ENCODE measurements at places on chromosomes 3 and 15.

GRCh38 chr15:60389261-60390077 is 8.3 kb downstream of the ANXA2 start:
- no peak for DNase-seq

DNA sequence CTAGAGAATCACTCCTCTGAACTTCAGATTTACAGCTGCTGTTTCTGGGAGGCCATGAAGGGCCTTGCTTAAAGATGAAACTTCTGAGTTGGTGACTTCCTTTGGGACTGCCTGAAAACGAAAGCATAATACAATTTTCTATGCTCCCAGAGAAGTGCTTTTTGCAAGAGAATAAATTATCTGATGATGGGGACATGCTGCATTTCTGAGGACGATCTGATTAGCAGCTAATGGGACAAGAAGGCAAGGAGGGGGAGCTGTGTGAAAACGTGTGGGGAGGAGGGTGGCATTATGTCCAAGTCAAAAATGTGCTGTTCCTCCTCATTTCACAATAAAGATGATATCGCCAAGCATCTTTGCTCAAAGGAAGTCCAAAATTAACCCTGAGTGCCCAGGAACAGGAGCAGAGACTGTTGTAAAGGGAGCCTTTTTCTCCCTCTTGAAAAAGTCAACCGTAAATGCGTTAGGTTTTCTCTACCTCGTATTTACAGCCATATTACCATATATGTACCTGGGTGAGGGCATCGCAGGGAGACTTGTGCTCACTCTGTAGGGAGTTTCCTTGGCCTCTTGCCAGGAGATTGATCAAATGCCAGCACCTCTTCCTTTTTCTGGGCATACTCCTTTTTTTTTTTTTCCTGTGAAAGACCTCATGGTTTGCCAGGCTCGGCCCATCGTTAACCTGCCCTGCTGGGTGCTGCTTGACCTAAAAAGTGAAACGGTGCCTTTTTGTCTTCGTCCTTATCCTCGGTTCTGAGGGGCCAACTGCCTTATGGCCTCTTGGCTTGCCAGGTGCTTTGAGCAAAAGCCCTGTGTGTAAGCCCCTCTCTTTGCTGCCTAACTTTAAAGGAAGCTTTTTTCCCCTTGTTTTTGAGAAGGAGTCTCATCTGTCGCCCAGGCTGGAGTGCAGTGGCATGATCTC is 11.5 kb downstream of the ITPR1 start:
- DNase-seq, result peak; percentile 71

GRCh38 chr3:17808994-17809393 is 66.6 kb upstream of the TBC1D5 start:
- no peak for DNase-seq

DNA sequence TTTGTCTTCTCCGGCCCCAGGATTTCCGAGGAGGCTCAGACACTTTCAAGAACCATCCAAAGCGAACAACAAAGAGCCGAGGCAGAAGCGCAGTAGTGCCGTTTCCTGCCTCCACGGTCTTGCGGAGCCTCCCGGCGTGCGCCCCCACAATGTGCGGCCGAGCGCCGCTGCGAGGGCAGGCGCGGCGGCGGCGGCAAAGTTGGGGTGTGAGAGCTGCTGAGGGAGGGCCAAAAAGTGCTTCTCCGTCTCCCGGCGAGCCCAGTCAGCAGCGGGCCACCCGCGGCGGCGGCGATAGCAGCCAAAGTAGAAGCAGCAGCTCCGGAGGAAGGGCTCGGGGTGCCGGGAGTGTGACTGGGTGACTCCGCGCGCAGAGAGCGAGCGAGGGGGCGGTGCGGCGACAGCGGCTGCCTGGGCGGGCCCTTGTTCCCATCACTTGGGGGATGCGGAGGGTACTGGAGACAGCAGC is 749.1 kb downstream of the ROBO1 start:
- peak; percentile 22 for DNase-seq

- DNase-seq, result no peak
Measured at GRCh38 chr3:151275091-151275490, 3.3 kb downstream of the P2RY14 start.

DNA sequence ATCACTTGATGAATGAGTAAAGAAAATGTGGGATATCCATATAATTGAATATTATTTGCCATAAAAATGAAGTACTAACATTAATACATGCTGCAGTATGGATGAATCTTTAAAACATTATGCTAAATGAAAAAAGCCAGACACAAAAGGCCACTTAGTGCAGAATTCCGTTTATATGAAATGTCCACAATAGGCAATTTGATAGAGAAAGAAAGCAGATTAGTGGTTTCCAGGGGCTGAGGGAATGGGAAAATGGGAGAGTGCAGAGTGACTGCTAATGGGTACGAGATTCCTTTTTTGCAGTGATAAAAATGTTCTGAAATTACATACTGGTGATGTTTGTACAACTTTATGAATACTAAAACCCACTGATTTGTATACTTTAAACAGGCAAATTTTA is 126.7 kb downstream of the FRMD5 start:
- no peak for DNase-seq

GRCh38 chr3:145951441-145951840 is 209.5 kb downstream of the PLOD2 start:
- DNase-seq, result no peak

- DNase-seq, result peak; percentile 18
Measured at GRCh38 chr15:78714890-78715289, 73.9 kb upstream of the CHRNB4 start.

GRCh38 chr3:112814266-112814665 is 32.4 kb downstream of the CD200R1L start:
- DNase-seq, result peak; percentile 32

DNA sequence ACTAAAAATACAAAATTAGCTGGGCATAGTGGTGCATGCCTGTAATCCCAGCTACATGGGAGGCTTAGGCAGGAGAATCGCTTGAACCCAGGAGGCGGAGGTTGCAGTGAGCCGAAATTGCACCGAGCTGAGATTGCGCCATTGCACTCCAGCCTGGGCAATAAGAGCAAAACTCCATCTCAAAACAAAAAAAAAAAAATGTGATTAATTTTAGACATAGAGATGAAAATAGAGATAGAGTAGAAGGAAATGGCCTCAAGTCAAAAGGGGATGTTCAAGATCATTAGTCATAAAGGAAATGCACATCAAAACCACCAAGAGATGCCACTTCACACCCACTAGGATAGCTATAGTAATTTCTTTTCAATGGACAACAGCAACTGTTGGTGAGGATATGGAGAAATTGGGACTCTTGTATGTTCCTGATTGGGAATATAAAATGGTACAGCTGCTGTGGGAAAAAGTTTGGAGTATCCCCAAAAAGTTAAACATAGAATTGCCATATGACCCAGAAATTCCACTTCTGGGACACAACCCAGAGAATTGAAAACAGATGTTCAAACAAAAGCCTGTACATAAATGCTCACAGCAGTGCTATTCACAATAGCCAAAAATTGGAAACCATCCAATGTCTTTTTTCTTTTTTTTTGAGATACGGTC is 55.4 kb downstream of the ABHD2 start:
- DNase-seq, result peak; percentile 83

DNA sequence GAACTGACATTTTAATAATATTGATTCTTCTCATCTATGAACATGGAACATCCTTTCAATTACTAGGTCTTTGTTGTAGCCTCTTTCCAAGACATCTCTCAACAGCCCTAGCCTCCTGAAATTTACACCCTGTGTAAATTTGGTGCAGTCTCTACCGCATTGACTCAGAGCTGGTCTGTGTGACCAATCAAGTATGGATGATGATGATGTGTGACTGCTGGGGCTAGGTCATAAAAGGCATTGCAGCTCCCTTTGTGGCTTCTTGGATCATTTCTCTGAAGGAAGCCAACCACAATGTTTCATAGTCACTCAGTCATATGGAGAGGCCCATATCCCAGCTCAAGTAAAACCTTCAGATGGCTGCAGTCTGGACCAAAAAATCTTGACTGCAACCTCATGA is 62.1 kb upstream of the FAM3D start:
- no peak for DNase-seq

GRCh38 chr3:31533169-31534064 is 692 bp downstream of the STT3B start:
- DNase-seq, result peak; percentile 73

- DNase-seq, result peak; percentile 49
Measured at GRCh38 chr3:113254171-113254947, 43.0 kb downstream of the BOC start.

DNA sequence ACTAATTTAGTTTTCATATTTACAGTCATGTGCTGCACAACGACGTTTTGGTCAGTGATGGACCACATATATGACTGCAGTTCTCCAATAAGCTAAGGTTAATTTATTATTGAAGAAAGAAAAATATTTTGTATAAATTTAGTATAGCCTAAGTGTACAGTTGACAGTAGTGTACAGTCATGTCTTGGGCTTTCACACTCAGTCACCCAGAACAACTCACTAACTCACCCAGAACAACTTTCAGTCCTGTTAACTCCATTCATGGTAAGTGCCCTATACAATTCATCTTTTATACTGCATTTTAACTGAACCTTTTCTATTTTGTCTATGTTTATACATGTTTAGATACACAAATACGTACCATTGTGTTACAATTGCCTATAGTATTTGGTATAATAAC is 3.8 kb upstream of the GABRR3 start:
- DNase-seq, result no peak

GRCh38 chr3:191783024-191783423 is 322.1 kb downstream of the PYDC2 start:
- no peak for DNase-seq

GRCh38 chr3:129429080-129429451 is 630 bp upstream of the EFCAB12 start:
- DNase-seq, result no peak

DNA sequence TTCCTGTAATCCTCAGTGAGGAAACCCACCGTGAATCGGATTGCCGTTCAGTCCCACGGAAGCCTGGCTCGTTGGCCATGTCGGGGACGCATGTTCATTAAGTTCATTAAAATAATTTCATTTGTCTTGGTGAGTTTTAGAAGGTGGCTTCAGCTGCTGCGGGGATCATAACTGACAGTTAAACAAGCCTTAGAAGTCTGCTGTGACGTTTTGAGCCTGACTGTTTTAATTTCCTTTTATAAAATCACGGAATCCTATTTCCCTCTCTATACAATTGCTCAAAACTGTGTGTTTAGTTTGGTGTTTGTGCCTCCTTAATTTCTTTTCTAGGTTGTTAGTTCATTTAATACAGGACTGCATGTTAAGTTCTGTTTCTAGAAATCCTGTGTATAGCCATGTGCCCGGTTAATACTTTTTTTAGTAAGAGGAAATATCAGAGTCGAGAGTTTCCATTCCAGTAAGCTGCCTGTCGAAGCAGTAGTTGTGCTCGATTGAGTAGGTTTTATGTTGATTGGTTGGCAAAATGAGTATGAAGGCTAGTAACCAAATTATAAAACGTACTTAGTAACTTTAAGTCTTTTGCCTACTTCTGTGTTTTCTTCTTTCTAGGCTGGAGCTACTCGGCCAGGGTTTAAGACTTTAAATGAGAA is 705 bp downstream of the NIPA2 start:
- peak; percentile 45 for DNase-seq

DNA sequence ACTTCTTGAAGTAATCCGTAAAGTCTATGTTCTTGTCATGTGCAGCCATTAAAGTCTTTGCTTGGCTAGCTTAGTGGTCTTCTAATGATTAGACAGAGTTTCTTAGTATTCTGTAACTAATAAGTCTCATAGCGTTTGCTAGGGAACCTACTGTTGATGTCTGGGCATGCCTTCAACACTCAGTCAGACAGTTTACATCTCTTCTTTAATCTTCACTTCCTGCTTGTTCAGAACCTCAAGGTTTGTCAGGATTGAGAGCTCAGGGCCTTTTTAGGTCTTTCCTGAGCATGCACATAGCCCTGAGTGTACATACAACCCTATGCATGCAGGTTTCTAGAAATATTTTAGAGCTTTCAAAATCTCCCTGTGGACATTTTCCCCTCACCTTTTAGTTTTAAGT is 426.3 kb downstream of the AGBL1 start:
- DNase-seq, result no peak

DNA sequence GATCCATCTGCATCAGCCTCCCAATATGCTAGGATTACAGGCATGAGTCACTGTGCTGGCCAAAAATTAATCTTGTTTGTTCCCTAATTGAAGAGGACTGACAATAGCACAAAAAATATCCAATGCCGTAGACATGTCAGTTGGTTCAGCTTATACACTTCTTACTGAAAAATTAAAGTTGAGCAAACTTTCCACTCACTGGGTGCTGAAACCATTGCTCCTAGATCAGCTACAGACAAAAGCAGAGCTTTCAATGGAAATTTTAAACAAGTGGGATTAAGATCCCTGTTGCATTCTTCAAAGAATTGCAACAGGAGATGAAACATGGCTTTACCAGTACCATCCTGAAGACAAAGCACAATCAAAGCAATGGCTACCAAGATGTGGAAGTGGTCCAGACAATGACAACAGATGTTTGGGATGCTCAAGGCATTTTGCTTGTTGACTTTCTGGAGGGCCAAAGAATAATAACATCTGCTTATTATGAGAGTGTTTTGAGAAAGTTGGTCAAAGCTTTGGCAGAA is 16.0 kb downstream of the ISLR2 start:
- DNase-seq, result no peak

- DNase-seq, result no peak
Measured at GRCh38 chr3:64667887-64668581, 19.8 kb downstream of the ADAMTS9 start.

DNA sequence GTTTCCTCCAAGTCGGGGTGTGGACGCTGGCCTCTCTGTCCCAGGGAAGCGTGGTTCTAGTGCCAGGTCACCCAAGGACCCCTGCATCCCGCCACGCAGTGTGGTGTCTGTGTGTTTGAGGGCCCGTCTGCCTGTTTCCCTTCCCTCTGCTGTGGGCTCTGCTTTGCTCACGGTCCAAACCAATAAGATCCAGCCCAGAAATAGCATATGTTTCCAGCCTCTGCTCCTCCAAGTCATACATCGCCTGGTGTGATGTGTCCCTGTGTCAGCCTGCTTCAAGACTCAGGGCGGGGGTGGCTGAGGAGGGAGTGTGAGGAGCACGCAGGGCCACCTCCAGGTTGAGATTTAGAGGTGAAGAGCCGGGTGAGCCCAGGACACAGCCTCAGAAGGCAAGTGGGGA is 21.9 kb upstream of the RPL29 start:
- no peak for DNase-seq

DNA sequence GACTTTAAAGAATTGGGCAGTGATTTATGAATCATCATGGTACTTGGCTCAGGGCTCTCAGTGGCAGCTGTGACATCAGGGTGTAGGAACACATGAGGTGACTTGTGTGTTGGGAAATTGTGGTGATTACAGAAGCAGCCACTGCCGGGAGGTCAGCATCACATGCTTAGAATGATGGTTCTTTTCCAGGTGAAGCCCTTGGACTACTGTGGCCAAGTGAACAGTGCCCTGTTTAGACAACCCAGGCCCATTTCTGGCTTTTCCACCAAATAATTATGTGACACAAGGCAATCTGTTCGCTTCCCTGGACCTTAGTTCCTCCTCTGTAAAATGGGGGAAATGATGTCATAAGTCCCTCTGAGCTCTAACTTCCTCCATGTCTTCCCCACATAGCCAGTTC is 139.7 kb upstream of the ROPN1 start:
- DNase-seq, result peak; percentile 79

GRCh38 chr3:127777921-127778656 is 44.2 kb downstream of the MGLL start:
- DNase-seq, result peak; percentile 41

- no peak for DNase-seq
Measured at GRCh38 chr3:166446986-166447385, 609.8 kb upstream of the BCHE start.

Measured in suppressor macrophage treated with lipopolysaccharide for 1 hour (primary cell).